HepG2 (cell line): ENCODE measurements at places on chromosomes 3 and 15. TPM values are rescaled to one million over a fixed set of nuclear protein-coding genes. Genes with fewer than 3 reads are reported as not detected.

CCR8 gene
- polyA plus RNA-seq = not detected in 2 replicates

DNA sequence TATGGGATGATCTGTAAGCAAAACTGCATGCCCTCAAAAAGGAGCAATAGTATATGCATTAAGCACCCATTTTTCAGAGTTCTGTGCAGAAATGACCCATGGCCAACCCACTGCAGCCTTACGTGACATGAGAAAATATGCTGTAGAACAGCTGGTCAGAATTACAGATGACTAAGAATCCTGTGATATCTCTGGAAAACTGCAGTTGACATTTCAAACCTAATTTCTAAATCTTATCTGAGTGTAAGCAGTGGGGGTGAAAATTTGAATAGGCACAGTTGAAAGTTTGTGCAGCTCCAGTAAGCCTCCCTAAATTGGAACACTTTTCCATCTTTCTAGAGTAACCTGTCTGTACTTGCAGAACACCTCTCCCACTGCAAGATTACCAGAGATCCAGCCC, 28.7 kb upstream of the COL6A6 start:
- no peak for DNase-seq

CALML4 gene
- polyA plus RNA-seq = 3.1 and 3.6 TPM in 2 replicates

GRCh38 chr15:101045835-101046691, 126.9 kb downstream of the LRRK1 start:
- no peak for DNase-seq
